Natural killer cell (primary cell): ENCODE measurements at places on chromosomes 4 and X.
A peak's percentile ranks its signal among the peaks of the same experiment; 100 is the strongest.

GRCh38 chr4:15719506-15719905 is 16.6 kb downstream of the BST1 start:
- DNase-seq: no peak

DNA sequence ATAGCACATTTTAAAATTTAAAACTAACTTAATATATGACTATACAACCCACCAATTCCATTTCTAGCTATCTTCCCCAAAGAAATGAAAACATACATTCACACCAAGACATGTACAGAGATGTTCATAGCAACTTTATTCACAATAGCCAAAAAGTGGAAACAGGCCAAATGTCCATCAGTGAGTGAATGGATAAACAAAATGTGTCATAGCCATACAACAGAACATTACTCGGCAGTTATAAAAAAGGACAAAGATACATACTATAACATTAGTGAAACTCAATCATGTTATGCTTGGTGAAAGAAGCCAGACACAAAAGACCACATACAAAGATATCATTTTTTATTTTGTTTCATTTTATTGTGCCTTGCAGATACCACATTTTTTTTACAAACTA is 396.8 kb downstream of the PACRGL start:
- no peak for DNase-seq

DNA sequence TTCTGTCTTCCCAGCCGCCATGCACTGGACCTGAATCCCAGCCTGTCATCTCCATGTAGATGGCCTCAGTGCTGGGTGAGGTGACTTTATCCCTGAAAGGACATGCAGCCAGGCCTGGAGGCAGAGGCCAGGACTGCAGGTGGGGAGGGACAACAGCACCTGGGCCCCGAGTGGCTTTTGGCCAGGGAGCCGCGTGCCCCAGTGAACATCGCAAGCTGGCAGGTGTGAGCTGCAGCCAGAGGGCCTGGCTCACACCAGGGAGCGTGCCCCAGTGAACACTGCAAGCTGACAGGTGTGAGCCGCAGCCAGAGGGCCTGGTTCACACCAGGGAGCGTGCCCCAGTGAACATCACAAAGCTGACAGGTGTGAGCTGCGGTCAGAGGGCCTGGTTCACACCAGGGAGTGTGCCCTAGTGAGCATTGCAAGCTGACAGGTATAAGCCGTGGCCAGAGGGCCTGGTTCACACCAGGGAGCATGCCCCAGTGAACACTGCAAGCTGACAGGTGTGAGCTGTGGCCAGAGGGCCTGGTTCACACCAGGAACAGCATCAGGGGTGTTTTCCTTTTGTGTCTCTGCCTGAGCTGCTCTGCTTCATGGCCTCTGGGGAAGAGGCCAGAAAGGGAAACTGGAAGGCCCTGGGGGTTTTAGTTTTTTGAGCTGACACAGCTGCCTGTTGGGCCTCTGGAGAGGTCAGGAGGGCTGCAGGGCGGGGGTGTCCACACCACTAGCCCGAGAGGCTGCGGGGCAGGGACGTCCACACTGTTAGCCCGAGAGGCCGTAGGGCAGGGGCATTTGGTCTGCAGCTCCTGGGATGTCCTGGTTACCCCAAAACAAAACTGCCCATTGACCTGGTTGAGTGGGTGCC is 22.7 kb upstream of the PSAPL1 start:
- no peak for DNase-seq

DNA sequence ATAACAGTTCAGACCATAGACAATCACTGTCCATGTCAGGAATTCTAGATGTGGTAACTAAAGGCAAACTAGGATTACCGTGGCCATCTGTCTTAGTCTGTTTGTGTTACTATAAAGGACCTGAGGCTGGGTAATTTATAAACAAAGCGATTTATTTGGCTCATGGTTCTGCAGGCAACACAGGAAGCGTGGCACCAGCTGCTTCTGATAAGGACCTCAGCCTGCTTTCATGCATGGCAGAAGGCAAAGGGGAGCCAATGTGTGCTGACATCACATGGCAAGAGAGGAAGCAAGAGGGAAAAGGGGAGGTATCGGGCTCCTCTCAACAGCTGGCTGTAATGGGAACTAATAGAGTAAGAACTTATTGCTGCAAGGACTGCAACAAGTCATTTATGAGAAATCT is 376.7 kb downstream of the GPM6A start:
- no peak for DNase-seq

GRCh38 chrX:32448945-32449344 is 762.4 kb downstream of the DMD start:
- DNase-seq: peak; percentile 1

DNA sequence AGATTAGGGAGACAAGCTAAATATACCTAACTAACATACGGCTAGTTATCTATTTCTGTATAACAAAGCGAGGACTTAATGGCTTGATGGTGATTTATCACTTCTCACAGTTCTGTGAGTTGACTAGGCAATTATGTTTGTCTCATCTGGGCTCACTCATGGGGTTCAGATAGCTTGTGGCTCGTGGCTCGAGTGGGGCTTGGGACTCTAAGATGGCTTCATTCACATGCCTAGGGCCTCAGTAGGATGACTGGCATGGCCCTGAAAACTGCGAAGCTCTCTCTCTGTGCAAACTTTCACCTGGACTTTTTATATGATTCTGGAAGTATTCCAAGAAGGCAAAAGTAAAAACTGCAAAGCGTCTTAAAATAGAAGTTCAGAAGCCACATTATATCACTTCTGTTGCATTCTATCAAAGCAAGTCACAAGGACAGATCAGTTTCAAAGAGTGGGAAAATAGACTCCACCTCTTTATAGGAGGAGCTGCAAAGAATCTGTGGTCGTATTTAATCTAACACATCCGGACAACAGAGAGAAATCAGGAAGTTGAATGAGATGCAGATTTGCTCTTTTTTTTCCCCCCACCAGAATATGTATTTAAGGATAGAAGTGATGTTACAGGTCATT is 491.2 kb downstream of the INPP4B start:
- DNase-seq: no peak

GRCh38 chrX:67582436-67582835 is 38.6 kb downstream of the AR start:
- DNase-seq: no peak
